ENCODE measurements at places on chromosomes 11 and 22.

DNA sequence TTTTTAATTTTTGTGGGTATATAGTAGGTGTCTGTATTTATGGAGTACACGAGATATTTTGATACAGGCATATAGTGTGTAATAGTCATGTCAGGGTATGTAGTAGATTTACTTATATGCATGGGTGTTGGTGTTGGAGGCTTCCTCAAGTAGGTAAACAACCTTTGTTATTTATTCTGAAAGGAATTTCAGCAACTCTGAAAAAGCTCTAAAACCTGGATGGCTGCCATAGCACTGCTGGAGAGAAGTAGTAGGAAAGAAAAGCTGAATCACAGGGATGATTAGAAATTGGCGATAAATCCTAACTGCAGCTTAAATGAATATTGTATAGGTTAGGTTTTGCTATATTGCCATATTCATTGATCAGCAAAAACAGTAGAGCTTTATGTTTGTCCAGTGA is 44.4 kb upstream of the ST14 start:
- DNase-seq: no peak

- DNase-seq: no peak
These were observed 78.6 kb upstream of the RTL6 start for GRCh38 chr22:44576311-44577260.

DNA sequence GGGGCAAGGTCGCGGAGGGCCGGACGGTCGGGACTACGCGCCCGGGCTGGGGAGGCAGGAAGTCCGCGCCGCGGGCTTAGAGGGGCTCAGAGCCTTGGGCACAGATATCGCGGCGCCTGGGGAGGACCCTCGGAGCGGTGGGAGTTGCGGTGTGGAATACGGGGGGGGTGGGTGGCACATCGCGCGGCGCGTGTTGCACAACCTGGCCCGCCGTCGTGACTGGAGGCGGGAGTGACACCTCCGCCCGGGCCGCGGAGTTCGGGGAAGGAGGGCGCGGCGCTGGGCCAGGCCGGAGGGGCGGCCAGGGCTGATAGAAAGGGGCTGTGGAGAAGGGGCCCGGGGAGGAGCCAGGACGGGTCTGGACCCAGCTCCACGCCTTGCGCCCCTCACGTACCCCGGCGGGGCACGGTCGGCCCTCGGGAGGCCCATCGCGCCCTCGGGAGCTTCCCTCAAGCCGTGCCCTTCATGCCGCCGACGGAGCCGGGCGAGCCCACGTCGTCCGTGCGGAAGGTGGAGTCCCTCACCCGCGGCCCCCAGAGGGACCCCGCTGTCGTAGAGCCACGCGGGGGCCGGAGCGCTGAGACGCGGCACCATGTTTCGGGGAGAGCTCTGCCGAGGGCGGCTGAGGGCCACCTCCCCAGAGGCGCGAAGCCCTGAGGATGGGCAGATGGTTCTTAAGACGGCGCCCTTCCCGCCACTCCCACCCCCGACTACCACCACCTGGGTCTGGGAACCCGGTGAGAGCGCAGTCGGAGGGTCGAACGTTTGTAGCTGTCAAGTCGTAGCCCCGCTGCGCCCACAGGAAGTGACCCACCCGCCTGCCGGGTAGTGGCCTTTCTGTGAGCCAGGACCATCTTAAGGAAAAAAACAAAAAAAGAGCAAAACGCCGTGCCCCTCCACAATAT is 729 bp downstream of the IL17RA start:
- peak; percentile 52 for DNase-seq

DNA sequence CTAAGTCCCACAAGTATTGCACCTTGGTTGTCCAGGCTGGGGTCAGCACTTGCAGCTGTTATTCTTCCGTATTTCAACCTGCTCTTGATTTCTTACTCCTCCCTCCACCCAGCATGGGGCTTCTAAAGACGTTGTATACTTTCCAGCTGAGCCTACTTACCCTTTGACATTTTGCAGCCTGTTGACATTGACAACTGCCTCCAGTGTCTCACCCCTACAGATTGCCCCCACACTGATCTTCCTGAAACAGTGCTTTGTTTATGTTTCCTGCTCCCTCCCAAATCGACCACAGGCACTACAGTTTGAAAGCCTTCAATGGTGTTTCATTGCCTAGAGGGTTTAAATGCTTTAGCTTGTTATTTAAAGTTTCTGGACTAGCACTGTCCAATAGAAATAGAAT is 56.6 kb downstream of the FAM83F start:
- DNase-seq: no peak

- no peak for DNase-seq
These were observed 955.5 kb upstream of the CHORDC1 start for GRCh38 chr11:91178366-91178765.

- DNase-seq: no peak
These were observed 10.3 kb downstream of the APOL4 start for GRCh38 chr22:36191106-36191836.

DNA sequence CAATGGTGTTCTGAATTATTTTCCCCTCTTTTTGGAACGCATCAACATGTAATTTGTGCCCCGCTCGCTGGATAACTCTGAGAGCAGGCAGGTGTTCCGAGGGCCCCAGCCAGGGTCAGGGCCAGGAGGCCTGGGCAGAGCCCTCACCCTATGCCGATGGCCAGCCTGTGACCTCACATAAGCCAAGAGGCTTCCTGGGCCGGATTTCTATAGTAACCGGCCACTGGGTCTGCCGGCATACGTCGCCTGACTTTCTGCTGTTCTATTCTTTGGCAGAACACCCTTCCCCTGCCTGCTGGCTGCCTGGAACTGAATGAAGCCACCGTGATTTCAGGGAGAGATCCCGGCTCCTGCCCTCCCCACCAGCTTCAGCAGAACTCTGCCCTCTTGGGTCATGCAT is 375.2 kb downstream of the SHANK2 start:
- no peak for DNase-seq

- DNase-seq: no peak
These were observed 5.7 kb upstream of the FLI1 start for GRCh38 chr11:128688031-128688713.

DNA sequence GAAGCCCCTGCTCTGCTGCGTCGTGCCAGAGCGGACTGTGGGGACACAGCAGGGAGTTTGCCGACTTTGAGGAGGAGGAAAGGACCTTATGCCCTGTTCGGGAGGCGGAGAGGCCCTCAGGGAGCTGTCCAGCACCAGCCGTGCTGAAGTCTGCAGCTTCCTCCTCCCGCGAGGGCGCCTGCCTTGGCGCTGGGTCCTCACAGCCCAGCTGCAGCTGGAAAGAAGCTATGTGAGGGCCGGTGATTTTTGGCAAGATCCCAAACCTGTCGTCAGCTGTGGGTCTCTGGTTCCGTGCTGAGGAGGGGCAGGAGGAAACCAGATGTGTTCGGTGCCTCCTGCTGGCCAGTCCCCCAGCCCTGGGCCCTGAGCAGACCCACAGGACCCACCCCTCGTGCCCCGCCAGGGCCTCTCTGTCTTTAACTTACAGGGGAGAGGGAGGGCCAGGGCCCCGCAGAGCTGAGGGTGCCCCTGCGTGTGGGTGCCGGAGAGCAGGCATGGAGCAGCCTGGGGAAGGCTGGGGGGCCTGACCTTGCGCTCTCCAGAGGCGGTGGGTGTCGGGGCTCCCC is 12.0 kb downstream of the BRSK2 start:
- DNase-seq: peak; percentile 52

- no peak for DNase-seq
These were observed 35.7 kb upstream of the SUSD2 start for GRCh38 chr22:24145446-24146193.

DNA sequence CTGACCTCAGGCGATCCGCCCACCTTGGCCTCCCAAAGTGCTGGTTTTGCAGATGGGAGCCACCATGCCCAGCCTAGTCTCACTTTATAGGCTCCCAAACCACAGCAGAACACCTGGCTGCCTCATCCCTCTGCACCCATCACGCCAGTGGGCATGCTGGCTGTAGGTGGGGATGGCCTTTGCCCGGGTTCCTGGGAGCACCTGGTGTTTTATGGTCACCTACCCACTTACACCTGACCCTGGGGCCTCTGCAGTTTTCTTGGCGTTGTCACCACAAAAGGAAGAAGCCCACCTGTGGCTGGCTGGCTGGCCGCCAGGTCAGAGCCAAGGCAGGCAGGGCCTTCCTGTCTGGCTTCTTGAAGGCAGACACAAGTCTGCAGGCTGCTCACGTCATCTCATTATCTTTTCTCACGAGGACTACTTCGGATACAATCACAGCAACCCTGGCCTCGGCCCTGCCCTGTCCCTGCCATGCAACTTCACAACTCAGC is 8.2 kb downstream of the RRP7A start:
- DNase-seq: no peak

DNA sequence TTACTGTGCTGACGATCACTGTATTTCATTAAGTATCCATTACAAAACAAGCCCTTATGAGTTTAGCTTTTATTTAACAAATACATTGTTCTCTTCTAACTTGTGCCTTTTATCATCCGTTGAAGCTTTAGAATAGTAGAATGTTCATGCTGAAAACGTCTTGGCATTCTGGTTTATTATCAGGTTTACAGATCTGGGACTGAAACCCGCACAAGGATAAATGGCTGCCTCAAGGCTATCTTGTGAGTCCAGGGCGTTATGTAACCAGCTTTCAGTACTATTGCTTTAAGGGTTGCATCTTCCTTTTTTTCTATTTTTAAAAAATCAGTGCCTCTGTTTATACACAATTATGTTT is 66.6 kb upstream of the PRODH start:
- no peak for DNase-seq

DNA sequence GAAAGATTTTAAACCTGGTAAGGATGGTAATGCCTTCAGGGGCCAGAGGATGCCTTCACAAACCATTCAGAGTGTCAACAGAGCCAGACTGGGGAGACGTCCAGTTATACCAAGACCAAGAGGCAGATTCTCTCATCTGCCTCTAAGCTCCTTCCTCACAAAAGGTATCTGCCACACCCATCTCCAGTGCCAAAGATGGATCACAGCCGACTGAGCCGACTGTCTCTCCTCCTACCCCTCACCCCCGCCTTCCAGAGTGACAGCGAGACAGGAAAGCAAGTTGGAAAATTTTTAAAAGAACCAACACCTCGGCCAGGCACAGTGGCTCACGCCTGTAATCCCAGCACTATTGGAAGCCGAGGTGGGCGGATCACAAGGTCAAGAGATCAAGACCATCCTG is 79.1 kb upstream of the AKIP1 start:
- DNase-seq: no peak

DNA sequence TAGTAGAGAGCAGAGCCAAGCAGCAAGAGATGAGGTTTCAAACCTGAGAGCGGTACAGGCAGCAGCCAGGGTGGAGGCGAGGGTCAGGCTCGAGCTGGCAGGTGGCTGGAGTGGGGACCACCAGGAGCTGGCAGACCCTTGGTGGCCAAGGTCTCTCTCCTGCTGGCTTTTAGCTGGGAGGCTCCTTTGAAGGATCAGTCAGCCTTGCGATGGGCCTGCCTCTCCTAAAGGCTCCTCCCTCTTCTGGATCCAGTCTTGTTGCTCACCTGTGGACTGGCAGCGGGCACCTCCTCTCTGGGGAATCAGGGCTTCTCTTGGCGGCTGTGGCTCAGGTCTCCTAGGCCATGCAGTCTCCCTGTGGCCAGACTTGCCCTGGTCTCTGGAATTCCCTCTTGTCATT is 24.8 kb downstream of the TPST2 start:
- no peak for DNase-seq

- no peak for DNase-seq
These were observed 49.1 kb downstream of the ARHGAP8 start for GRCh38 chr22:44801476-44801875.

DNA sequence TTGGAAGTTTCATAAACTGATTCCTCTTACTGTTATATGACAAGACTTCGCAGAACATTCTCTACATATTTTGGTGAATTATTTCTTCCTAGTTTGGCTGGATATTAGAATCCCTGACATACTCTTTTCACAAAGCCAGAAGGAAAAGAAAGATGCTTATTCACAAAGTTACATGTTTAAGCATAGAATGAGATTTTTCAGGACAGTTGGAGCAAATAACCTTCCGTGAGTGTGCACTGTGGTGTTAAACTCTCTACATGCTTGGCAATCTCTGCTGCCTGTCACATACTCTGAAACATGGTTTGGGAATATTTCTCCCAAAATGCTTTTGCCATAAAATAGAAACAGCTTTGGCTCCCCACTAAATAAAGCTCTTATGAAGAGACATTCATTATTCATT is 230.0 kb upstream of the MTNR1B start:
- no peak for DNase-seq

GRCh38 chr22:30390974-30391691 is 3.9 kb upstream of the RNF215 start:
- DNase-seq: peak; percentile 87

DNA sequence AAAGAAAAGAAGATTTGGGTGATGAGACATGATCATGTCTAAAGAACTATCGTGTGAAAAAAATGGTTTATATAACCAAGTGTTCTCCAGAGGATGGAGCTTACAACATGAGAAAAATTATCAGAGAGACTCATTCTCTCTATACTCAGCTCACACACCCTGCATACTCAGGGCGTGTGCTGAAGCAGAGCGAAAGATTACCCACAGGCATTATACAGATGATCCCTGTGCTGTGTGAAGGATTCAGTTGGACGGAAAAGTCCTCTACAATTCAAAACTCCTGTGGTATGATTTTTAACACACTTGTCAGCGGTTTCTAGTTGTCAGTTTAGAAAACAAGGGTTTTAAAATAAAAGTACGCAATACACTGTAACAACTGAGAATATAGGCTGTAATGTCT is 267.3 kb downstream of the DLG2 start:
- no peak for DNase-seq

DNA sequence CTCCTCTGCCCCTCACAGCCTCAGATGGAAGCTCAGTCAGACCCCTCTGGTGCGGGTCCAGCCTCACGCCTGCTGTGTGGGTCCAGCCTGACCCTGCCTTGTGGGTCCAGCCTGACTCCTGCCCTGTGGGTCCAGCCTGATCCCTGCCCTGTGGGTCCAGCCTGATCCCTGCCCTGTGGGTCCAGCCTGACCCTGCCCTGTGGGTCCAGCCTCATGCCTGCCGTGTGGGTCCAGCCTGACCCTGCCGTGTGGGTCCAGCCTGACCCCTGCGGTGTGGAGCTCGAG is 445.3 kb downstream of the BRD1 start:
- DNase-seq: no peak

- peak; percentile 16 for DNase-seq
These were observed 17.2 kb downstream of the CLDN25 start for GRCh38 chr11:113796663-113797259.

DNA sequence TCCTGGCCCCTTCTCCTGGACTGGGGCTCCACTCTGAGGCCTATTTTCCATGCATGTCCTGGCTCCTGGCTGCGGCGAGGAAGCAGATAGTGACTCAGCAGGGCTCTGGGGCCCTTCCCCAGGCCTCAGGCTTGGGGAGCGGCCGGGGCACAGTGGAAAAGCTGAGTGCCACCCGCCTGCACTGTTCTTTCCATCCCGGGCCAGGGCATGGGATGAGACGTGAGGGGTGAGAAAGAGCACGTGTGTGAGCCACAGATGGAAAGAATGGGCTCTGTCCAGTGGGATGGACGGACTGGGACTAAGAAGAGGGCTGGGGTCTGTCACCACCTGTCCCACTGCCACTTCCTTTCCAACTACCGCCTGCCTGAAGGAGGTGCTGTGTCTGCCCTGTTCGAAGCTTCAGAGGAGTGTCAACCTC is 12.8 kb downstream of the SLC37A2 start:
- no peak for DNase-seq

DNA sequence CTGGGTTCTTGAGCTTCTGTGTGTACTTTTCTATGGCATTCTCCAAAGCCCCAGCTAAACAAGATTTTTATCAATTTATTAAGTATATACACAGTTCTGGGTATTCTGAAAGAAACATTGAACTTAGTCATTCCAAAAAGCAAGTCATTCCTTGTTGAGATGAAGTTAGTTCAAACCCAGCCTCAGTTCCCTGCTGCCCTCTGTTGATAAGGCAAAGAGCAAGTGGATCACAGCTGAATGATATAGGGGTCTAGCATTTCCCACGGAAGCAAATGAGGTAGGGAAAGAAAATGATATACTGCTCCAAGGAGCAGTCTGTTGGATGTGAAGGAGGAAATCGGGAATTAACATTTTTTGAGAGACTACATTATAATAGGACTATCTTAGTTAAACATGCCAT is 841.8 kb upstream of the TENM4 start:
- no peak for DNase-seq
